ENCODE measurements at places on chromosomes 11 and 22. TPM values are rescaled to one million over a fixed set of nuclear protein-coding genes. Genes with fewer than 3 reads are reported as not detected.

The MRPL48 gene
- total RNA-seq: 22.1 TPM

The MAPK8IP1 gene
- total RNA-seq: 8.3 TPM

The C11orf87 gene
- total RNA-seq: 0.13 TPM

The BRSK2 gene
- under 0.01 TPM for total RNA-seq

The EFCAB6 gene
- total RNA-seq: 5.9 TPM

The DDX17 gene
- total RNA-seq: 461 TPM

The SLC1A2 gene
- total RNA-seq: 0.39 TPM

The IFITM10 gene
- total RNA-seq: 5.5 TPM

The KCNA4 gene
- 5.5 TPM for total RNA-seq

The TMA7B gene
- total RNA-seq: not detected

The NTM gene
- total RNA-seq: 11.8 TPM

The AKIP1 gene
- total RNA-seq: 30.3 TPM

The LPXN gene
- 13.7 TPM for total RNA-seq

The NAV2 gene
- 25.5 TPM for total RNA-seq

The TSPAN32 gene
- total RNA-seq: 1.4 TPM

The C22orf31 gene
- total RNA-seq: not detected

The KRTAP5-2 gene
- not detected for total RNA-seq

The LGALS1 gene
- total RNA-seq: 3,419 TPM

The PHF21A gene
- total RNA-seq: 31.0 TPM

The OR8G5 gene
- total RNA-seq: not detected

The DERL3 gene
- 0.43 TPM for total RNA-seq

Data from articular chondrocyte of knee joint (primary cell).